GM04503 (cell line): ENCODE measurements at places on chromosomes 7 and 10.

DNA sequence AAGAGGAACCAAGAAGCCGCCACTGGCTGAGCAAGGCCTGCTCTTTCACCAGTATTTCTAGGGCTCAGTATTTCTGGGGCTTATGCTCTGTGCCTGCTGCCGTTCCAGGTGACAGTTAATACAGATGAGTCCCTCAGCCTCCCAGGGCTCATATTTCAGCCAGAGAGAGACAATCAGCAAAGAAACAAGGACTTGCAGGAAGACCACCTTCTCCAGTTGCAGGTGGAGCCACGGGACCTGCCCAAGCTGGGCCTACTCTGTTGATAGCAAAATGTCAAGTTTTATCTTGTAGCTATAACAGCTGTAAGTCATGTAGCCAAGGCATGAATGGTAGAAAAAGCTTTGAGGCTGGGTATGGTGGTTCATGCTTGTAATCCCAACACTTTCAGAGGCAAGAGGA is 42.7 kb downstream of the NPTX2 start:
- no peak for DNase-seq

- no peak for DNase-seq
Observed at GRCh38 chr7:730501-731439, 3.7 kb upstream of the PRKAR1B start.

DNA sequence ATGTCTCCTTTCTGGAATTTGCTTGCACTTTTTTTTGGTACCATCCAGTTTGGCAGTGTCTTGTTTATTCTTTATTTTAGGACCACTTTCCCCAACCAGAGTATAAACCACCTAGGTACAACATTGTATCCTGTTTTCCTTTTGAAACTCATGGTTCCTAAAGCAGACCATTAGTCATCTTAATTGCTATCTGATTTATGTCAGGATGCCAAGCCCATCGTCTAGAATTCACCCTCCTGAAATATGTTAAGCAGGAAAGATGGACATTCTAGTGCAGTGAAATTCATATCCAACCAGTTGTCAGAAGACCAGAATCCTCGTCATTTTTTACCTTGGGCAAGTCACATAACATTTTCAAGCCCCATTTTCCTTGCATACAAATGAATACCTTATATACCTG is 223.6 kb upstream of the KMT2E start:
- no peak for DNase-seq

DNA sequence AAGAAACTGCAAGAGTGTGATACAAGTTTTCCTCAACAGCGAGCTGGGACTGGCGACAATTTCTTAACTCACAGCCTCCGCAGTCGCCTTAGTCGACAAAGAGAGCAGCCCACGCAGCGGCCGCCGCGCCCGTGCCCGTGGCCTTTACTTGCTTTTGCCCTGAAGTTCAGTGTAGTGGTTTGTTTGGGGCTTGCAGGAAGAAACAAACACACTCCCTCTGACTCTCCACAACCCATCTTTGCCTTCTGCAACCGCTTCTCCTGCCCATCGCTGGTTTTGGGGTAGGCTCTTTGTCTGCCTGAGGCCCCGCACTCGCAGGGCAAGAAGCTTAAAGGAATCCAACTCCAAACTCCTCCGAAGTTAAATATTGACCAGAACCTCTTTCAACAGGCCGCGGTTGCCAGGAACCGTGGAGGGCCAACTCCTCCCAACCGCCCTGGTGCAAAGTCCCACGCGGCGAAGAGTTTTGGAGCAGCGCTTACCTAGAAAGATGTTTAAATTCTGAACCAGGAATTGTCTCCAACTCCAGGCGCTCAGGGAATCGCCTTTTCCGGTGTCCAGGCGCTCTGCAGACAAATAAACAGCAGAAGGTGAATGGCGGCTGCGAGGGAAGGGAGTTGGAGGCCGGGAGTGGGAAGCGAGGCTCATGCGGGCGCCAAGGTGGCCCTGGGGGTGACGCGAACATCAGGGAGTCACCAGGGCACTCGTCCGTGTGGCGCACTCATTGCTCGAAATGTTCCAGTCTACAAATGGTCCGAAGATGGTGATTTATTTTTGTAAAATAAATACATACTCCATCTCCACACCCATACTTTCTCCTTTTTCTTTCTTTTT is 8.3 kb downstream of the HOXA4 start:
- no peak for DNase-seq

DNA sequence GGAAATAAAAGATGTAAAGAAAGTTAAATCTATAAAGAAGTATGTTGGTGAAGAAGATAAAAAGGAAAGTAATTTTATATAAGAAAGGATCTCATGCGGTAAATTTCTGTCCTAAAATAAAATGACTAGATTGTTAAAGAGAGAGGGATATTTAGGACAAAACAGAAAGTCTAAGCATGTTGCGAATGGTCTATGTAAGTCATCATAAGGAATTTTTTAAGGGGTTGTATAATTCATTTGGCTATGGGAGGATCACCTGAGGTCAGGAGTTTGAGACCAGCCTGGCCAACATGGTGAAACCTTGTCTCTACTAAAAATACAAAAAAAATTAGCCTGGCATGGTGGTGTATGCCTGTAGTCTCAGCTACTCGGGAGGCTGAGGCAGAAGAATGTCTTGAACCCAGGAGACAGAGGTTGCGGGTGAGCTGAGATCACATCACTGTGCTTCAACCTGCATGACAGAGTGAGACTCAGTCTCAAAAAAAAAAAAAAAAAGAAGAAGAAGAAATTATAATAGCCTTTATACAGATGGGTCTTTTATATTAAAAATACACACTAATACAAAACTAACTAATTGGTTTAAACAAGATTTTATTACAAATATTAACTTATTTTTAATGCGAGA is 294.3 kb downstream of the MAGI2 start:
- DNase-seq = no peak

GRCh38 chr7:2360796-2361195 is 6.2 kb downstream of the EIF3B start:
- DNase-seq = no peak

DNA sequence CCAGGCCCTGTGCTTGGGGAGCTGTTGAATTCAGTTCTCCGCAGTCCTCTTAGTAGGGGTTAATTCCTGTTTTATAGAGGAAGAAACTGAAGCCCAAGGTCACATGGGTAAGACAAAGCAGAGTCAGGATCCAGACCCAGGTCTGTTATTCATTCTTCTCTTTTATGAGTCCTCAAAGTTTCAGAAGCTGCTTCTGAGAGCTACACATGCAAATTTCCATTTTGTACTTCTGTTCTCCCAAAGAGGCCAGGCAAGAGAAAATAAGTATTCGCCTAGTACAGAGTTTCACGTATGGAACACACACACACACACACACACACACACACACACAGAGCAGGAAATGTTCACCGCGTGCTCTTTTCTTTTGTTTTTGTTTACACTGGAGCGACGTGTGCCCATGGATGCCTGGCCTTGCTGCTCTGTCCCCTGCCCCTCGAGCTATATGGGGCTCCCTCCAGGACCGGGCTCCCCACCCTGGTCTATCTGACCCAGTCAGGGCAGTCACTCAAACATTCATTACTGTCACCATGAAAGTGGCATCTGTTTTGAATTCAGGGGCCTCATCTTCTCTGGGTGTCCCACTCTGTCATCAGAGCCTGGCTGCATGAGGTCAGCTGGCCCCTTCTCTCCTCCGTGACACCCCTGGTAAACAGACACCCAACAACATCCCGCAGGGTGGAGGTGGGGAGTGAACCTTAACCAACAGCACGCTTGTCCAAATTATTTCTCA is 84.4 kb downstream of the TNS3 start:
- DNase-seq = no peak

DNA sequence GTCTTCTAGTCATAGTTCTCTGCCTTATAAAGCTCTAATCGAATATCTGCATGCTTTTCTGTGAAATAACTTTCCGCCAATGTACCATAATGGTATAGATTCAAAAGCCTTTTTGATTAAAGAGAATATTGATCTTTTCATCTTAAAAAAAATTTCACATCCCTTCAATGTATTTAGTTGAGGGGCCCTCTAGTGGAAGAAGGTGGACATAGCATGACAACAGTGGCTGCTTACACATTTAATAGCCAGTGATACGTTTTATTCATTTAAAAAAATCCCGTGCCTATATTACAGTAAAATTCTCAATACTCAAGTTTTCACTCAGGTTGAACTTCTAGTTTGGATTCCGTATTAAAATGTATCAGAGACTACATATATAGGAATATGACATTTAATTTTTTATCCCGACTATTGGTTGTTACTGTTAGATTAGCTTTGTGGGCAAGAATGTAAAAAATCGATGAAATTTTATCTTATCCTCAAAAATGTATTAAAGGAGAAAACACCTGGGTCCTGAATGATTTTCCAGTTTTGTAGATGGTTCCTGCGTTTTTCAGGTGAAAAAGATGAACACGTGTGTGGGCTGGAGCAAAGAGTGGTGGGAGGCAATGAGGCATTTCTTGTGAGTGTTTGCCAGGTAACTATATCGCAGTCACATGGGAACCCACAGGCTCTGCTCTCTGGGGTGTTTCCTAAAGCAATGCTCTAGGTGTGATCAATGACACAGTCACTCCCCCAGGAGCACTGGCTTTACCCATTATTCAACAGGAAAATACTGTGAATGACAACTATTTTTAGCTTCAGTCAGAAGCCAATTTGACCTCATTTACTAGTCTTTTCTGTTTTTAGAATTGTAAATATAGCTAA is 24.1 kb upstream of the PNLIP start:
- peak; percentile 4 for DNase-seq

GRCh38 chr7:124645704-124646103 is 119.9 kb downstream of the GPR37 start:
- no peak for DNase-seq

DNA sequence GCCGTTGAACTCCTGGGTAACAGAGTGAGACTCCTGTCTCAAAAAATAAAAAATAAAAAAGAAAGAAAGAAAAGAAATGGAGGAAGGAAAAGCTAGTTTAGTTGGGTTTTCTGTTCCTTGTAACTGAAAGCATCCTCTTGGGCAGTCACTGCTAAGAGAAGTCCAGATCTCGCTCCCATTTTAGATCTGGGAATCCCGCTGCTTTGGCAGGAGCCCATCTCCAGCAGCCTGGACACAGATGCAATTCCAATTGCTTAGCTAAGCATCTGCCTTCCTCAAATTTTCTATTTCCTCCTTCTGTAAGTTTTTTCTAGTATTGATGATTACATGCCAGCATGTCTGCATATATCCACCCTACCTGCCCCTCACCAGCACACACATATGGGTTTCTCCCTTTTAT is 54.1 kb downstream of the DENND2A start:
- DNase-seq = no peak

- no peak for DNase-seq
Observed at GRCh38 chr10:46091828-46092523, 45.9 kb upstream of the MSMB start.

- DNase-seq = no peak
Observed at GRCh38 chr7:110801502-110801901, 289.4 kb upstream of the LRRN3 start.
